ENCODE measurements at places on chromosomes 12 and 14.

- no peak for DNase-seq
These were observed 18.1 kb downstream of the ZBTB39 start for GRCh38 chr12:56988207-56988739.

- no peak for DNase-seq
These were observed 8.7 kb downstream of the KRT6C start for GRCh38 chr12:52464897-52465296.

GRCh38 chr14:102590667-102591099 is 1.8 kb upstream of the RCOR1 start:
- DNase-seq = no peak

- DNase-seq = no peak
These were observed 1108.8 kb upstream of the SEL1L start for GRCh38 chr14:82642425-82642824.

DNA sequence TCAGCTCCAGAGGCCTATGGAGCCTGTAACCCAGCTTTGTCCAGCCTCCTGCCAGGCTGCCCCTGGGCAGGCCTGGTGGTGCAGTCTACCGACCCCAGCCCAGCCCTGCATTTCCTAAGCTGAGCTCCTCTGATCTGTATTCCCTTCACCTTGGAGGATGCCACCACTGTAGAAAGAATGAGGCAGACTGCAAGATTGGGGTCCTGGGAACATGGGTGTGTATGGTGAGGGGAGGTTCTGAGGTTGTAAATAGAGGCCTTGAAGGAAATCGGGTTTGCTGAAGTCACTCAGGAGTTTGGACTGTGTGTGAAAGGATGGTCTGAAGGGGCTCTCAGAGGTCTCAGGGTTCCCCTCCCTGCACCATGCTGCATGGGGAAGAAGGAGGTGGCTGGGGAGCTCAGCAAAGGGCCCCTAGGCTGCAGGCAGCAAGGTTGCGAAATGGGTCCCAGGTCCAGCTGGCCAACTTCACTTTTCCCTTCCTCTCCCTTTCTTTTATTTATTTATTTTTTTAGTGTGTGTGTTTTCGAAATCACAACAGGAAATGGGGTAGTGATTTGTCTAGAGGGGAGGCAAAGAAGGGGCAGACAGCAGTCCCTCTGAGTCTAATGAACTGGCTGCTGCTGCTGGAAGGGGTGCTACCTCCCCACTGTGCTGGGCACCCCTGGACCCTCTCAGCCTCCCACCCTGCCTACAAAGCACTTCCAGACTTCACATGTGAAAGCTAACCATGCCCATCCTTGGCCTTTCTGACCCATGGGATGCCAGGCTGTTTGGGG is 1.2 kb upstream of the LRP1-AS start:
- DNase-seq = no peak

DNA sequence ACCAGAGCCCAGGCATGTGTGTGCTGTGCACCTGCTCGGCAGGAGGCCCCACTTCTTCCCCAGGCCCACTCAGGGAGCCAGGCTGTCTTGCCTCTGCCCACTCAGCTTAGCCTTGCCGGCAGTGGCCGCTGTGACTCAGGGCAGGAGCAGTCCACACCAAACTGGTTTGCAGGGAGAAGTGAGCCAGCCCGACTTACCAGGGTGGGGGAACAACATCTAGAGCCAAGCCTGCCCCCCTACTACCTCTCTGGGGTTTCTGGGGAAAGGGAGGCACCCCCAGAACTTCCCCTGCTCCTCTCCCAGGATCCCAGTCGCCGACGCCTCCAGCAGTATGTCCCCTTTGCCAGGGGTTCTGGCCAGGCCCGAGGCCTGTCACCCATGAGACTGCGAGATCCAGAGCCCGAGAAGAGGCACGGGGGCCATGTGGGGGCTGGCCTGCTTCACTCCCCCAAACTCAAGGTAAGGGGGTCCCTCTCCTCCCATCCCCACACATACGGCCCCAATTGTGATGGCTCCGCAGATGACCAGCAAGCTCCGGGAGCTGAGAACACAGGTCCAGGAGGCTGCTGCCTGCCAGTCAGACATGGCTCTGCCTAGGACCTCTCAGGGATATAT is 3.0 kb downstream of the PLEKHG6 start:
- no peak for DNase-seq

DNA sequence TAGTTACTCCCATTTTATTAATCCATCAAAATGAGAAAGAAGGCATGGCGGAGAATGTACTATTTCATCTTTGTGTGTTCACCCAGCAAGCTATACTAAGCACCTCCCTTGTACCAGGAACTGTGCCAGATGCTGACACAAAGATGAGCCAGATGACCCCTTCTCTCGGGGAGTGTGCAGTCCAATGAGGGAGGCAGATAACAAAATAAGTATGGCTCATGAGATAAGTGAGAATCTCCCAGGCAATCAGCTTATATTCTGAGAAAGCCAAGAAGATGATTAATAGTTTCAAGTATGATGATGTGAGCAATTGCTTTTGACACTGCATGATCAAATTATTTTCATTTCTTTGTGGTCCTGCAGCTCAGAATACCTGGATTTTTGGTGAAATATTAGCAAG is 1.3 kb upstream of the TMEM233 start:
- DNase-seq = no peak

DNA sequence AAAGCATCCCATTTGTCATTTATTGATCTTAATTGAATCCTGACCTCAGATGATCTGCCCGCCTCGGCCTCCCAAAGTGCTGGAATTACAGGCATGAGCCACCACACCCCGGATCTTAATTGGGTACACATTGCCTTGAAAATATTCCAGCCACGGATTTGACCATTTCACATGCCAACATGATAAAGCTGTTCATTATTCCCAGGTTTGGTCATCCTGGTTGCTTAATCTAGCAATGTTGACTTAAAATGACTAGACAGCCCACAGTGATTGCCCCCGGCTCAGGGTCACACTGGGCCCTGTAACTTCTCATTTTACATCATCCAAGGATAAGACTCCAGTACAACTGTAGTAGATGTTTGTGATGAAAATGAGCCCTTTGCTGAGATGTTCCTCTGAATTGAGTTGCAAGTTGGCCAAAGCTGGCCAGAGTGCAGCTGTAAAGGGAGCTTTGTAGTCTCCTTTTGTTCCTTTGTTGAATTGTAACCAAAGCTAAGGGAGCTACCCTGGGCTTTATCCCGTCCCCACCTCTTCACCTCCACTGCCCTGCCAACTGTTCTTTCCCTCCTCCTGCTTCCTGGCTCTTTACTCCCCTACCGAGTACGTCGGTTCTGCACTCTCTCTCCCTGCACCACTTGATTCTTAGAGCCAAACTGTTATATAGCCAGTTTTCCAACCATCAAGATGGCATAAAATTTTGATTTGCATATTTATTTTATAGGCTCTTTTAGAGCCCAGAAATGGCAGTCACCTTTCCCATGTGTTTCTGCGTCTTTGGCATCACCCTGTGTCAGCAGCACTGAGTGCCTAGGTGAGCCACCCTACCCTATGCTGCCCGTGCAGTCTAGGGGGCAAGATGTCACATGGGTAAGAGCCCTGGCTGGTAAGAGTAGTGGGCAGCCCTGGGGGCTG is 141.3 kb upstream of the HIF1A start:
- no peak for DNase-seq

DNA sequence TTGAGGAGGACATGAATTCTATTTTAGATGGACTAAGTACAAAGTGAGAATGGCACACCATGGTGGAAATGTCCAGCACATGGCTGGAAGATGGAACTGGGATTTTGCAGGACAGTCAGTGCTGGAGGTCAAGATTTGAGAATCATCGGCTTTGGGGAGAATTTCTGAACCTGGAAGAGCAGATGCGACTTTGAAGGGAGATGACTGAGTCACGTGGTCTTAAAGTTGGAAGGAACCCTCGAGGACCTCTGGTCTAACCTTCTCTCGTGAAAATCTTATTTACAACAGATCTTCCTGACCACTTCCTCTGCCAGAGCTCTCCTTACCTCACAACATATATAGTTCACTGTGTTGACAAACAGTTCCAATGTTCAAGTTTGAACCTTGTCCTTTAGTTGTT is 415.4 kb downstream of the ATP23 start:
- no peak for DNase-seq

GRCh38 chr12:11578461-11578993 is 70.9 kb upstream of the ETV6 start:
- DNase-seq = no peak

DNA sequence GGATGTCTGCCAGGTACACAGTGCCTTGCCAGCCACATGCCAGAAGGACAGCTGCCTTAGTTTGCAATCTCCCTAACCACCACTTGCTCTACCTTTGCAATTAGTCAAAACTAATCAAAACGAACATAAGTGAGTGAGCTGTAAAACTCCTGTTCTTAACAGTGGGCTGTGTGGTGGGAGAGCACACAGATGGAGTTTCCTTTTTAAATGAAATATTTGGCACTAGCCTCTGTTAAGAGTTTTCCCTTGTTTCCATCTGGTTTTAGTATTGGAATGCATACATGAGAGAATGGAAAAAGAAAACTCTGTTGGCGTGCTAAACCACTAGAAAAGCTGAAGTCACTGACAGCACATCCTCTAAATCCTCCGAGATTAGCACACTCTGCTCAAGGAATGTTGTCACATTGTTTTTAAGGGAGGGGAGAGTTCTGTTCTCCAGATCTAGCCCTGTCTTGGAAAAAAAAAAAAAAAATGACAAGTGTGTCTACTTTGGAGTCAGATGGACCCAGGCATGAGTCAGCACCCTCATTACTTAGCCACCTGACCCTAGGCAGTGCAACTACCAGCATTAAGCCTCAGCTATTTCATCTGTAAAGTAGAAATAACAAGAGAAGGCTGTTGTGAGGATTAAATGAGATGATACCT is 83.9 kb downstream of the STXBP6 start:
- DNase-seq = no peak

DNA sequence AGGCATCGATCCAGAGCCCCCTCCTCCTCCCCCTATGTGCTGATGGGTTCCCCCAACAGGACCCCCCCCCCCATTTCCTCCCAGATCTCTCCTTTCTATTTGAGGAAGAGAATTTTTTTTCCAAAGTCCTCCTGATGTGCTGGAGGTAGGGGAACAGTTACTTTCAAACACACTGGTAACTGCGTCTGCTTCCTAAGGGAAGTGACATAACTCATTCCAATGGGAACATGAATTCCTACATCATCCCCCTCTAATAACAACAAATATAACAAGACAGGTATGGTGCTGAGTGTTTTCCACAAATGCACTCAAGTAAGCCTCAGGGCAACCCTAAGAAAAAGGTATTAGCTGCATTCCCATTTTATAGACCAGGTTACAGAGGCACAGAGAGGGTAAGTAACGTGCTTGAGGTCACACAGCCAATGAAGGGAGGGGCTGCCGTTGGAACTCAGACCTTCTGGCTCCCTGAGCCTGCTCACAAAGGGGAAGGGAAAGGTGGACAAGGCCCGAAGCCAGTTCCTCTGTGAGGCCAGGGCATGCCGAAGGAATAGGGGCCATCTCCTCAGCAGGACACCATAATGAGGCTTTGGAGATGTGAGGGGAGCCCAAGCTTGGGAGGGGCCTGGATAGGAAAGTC is 121.1 kb upstream of the NCOR2 start:
- DNase-seq = no peak

DNA sequence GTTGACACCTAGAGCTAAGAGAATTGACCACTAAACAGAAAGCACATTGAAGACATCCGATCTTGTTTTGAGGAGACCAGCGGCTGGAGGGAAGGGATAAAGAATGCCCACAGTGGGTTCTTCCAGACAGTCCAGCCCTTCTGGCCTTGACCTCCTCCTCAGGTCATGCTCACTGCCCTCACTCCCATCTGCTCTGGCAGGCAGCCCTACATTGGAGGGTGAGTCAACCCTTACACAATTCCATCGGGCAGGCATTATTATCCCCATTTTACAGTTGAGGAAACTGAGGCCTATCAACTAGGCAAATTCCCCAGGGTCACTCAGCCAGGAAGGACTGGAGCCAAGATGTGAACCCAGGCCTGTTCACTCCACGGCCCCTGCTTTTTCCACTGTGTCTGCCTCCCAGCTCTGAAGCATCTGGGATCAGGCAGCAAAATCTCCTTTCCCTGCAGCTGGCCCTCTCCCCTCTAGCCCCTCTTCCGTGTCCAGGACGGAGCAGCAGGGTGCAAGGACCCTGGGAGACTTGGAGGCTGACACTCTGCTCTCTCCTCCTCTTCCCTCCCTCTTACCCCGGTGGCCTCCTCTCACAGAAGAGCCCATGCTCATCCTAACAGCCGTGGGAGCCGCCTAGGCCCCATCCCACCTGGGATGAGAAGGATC is 5.3 kb downstream of the SCNN1A start:
- no peak for DNase-seq

DNA sequence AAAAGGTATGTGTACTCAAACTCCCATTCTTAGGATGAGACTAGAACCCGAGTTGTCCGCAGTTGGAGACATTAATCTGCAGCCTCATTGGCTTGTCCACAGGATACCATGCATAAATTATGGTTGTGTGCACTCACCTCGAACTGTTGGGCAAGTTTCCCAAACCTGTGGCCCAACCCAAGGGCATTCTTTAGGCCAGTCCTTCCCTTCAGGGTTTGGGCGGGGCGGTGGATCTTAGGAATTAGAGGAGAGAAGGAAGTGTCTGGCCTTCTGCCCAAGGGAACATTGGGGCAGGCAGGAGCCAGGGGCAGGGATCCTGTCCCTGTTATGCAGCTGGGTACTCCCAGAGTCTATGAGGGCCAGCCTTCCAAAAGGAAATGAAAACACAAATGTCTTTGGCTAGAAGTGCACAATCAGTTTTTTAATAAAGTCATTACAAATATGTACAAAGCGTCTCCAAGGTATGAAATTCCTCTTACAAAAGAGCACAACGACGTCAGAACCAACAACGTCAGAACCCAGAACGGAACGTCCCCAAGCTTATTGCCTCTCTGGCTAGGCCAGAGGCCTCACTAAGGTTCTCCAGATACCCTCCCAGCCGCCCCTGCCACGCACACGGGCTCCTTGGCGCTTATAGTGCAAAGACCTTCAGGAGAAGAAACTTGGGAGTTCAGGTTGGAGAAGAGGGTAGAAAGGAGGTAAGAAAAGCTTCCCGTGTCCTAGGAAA is 25.3 kb downstream of the HRK start:
- no peak for DNase-seq

GRCh38 chr12:110234755-110235154 is 46.3 kb upstream of the ATP2A2 start:
- DNase-seq = no peak

DNA sequence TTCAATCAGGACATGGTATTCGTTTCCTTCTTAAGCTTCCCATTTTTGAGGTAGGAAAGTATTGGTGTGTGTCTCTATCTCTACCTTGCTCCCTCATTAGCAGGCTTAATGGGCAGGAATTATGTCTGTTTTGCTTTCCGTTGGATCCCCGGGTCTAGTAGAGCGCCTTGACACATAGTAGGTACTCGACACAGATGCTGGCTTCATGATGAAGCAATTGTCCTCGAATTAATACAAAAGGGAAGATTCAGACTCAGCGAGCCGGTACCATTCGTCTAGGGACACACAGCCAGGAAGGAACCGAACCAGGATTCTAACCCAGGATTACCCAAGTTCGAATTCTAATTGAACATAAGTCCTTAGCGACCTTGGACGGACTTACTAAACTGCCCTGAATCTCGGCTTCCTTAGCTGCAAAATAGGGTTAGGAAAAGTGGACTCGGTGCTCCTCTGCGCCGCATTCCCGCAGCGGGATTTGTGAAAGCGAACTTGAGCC is 496 bp upstream of the ISCU start:
- peak; percentile 19 for DNase-seq
